ENCODE measurements at places on chromosomes 4 and X.

- DNase-seq: no peak
These were observed 92.0 kb upstream of the CBR4 start for GRCh38 chr4:169102026-169102425.

- no peak for DNase-seq
These were observed 116.3 kb downstream of the MSN start for GRCh38 chrX:65783746-65784145.

DNA sequence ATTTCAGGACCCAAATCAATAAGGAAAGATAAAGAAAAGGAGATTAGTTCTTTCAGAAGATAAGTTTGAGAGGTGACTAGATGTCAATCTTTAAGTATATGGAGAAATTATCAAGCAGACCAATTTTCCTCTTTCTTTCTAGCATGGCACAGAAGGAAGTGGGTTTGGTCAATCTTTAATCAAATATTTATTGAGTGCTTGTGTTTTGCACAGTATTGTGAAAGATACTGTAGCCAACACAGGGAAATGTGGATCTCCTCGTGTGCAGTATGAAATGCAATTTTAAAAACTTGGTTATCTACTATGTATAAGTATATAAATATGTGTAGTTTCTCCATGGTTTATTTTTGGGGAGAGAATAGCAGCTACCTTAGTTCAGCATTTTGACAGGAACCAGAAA lies 655.2 kb downstream of the RAPGEF2 start:
- DNase-seq: no peak

DNA sequence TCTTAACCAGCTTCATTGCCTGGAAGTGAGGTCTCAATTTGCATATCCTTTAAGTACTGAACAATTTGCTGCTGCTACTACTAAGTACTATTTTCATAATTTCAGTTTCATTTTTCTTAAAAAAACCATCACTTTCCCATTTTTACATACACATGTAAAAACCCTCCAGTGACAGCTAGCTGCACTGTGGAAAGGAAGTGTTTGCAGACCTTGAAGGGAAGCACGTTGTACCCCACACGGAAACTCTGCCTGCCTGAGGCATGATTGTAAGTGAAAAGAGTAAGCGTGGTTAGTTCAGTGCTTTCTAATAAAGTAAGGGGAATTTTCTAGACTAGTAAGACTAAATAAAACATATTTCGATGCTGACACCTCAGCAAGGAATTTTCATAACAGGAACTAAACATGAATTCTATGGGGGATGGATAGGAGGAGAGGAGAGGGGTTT lies 103.6 kb downstream of the RAPGEF2 start:
- DNase-seq: no peak

DNA sequence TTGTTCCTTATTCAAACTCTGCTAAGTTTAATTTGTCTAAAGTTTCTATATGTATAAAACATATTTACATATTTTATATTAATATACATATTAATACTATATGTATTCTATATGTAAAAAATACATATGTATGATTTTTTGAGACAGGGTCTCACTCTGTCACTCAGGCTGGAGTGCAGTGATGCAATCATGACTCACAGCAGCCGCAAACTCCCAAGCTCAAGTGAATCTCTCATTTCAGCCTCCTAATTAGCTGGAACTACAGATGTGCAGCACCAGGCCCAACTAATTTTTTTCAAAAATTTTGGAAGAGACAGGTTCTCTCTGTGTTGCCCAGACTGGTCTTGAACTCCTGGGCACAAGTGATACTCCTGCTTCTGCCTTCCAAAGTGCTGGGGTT lies 684.9 kb downstream of the TRAM1L1 start:
- DNase-seq: no peak

- DNase-seq: no peak
These were observed 14.5 kb downstream of the EVC2 start for GRCh38 chr4:5693871-5694270.

GRCh38 chr4:77493829-77494551 lies 111.6 kb upstream of the CXCL13 start:
- DNase-seq: no peak

Measured in GF-D8 (cell line).